ENCODE measurements at places on chromosomes 16 and 17.

DNA sequence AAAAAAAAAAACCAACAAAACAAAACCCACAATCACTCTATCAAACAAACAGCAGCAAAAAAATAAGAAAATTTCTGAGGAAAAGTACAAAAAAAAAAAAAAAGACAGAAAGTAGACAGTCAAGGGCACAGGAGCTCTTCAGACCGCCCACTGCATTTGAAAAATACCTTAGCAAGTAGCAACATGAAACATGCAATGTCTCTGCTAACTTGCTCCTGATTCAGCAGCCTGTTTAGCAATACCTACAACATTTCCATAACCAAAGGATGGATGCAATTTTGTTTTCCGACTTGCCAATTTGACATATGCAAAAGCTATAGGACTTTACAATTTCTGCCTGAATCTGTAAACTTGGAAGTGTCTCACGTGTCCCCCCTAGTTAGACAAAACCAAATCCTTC, 57.4 kb downstream of the SYNRG start:
- no peak for DNase-seq

GRCh38 chr17:67244431-67245072, 444 bp downstream of the HELZ start:
- DNase-seq = peak; percentile 33

DNA sequence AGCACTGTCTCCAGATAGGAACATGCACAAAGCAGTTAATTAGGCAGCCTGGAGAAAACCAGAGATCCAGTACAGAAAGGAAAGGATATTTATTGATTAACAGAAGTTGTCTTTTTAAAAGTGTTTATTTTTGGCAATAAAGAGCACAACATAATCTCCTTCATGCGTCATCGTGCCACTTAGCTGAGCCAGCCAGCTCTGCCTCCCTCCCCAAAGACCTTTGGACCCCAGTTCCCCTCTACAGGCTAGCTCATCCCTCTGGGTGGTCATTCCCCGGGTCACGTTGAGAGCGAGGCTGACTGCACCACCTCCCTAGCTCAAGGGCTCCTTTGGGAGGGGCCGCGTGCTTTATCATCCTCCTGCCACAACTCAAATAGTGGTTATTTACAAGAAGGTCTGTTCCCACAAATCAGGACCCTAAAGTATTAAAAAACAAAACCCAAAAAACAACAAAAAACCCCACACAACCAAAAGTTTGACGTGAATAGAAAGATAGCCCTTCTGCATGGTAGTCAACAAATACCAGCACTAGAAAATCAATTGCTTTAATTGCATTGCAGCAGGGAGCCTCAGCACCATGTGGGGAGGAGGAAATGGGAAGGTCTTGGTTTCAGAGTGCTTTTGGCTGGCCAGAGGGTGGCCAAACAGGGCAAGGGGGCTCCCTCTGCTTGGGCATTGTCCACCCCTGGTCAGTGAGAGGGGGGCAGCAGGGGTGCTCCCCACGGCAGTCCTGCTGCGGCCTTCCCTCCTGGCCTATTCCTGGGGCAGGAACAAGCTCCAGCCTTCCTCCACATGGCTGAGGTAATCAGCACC, 9.6 kb downstream of the POLR2C start:
- DNase-seq = peak; percentile 36

DNA sequence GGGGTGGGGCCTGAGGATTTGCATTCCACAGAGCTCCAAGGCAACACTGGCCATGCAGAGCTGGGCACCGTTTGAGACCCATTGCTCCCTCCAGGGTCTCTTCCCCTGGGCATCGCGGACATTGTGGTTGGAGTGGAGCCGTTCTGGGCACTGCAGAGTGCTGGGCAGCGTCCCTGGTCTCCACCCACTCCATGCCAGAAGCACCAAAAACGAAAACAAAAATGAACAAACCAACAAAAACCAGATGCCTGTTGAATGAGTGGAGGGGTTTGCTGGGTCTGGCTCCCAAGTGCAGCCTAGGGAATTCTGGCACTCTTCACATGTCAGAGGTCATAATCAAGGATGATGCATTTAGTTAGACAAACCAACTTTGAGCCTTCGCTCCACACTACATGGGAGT, 17.9 kb downstream of the WNT9B start:
- DNase-seq = no peak

DNA sequence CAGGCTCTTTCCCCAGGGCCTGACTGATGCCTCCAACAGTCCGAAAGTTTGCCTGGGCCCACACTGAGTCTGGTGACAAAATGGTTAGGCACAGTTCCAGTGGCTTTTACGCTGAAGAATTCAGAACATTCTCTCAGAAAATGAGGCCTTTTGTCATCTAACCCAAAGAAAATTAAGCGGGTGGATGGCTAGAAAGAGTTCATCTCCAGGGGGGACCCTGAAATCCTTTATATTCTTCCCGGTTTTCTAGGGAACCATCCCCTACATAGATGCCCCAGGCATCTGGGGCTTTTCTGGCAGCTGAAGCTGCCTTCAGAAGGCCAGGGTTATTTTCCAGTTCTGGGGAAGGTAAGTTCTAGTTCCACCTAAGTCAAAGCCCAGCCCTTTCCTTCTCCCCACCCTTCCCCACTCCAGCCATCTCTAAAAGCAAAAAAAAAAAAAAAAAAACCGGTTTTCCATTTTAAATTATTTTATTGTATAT, 2.2 kb downstream of the RASD1 start:
- DNase-seq = no peak

GRCh38 chr17:80979547-80980378, 11.9 kb upstream of the CHMP6 start:
- peak; percentile 6 for DNase-seq

DNA sequence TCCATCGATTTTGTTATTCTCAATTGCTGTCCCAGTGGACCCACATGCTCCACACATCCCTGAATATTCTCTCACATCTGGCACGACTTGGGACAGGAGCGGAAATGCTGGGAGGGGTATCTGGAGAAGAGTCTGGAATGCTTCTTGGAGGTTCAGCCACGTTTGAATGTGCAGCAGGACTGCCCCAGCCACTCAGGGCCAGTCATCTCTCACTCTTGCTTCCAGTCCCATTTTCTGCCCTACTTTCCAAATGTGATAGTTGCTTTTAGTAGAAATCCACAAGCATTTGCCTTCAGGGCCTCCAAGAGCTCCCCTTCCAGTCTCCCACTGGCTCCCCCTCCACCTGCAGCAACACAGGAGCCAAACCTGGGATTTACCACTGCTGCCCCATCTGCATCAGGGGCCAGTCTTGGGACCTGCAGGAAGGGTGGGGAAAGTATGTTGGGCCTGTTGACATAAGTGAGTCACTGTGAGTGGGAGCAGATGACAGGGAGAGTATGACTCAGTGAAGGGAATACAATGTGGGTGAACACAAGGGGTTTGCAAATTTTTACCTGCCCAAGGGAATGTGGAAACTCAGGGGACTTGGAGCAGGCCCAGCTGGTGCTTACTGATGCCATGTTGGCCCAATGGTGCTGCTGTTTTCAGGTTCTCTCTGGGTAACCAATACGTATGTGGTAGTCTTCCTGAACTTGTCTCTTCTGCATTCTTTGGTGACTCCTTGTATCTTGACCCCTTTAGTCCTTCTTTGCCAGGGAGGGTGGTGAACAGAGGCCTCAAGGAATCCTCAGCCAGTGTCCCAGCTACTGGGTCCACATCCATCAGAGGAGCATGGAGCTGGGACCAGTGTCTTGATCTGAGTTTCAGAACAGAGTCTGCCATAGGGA, 78.8 kb upstream of the CRHR1 start:
- DNase-seq = no peak

DNA sequence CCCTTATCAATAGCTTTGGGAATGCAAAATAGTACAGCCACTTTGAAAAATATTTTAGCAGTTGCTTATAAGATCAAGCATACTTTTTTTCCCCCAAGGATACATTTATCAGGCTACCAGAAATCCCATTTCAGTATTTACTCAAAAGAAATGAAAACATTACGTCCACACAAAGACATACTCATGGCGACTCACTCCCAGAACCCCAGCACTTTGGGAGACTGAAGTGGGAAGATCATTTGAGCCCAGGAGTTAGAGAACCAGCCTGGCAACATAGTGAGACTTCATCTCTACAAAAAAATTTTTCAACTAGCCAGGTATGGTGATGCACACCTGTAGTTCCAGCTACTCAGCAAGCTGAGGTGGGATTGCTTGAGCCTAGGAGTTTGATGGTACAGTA, 5.9 kb downstream of the SKA2 start:
- no peak for DNase-seq

DNA sequence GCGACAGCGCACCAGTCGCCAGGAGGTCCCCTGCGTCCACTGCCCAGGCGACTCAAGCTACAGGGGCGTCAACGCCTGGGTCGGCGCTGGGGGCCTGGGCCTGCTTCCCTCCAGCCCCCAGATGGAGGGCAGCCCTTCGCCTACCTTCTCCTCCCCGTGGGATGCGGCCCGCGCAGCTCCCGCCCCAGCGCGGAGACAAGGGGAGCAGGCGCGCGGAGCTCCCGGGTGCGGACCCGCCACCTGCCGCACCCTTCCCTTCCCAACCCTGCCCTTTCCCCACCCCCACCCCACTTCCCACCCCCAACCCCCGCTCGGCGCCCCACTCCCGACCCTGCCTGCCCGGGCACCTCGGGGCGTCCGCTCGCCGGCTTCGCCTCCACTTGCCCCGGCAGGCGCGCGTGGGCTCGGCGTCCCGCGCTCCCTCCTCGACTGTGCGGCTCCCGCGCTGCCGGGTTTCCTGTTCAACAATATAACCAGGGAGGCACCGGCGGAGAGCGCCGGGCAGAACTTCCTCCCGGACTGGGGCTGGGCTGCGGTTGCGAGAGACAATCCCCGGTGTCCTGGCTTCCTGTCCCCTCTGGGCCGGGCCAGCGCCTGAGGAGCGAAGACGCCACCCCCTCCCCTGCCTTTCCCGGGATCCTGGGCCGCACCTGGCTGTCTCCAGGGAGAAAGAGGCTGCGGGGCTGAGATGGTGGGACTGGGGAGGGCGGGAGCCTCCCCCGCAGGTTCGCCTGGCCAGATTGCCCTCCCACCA, at the start of gene ARHGAP27:
TSS of gene ARHGAP27 (minus strand) at position 466 of the 754 bp plus-strand sequence. CDS start 2,591 bp downstream, outside the sequence.
- DNase-seq = no peak

GRCh38 chr16:58451945-58452401, 48.0 kb upstream of the NDRG4 start:
- DNase-seq = no peak

- no peak for DNase-seq
These were observed 12.9 kb upstream of the PSMD7 start for GRCh38 chr16:74283716-74284115.

DNA sequence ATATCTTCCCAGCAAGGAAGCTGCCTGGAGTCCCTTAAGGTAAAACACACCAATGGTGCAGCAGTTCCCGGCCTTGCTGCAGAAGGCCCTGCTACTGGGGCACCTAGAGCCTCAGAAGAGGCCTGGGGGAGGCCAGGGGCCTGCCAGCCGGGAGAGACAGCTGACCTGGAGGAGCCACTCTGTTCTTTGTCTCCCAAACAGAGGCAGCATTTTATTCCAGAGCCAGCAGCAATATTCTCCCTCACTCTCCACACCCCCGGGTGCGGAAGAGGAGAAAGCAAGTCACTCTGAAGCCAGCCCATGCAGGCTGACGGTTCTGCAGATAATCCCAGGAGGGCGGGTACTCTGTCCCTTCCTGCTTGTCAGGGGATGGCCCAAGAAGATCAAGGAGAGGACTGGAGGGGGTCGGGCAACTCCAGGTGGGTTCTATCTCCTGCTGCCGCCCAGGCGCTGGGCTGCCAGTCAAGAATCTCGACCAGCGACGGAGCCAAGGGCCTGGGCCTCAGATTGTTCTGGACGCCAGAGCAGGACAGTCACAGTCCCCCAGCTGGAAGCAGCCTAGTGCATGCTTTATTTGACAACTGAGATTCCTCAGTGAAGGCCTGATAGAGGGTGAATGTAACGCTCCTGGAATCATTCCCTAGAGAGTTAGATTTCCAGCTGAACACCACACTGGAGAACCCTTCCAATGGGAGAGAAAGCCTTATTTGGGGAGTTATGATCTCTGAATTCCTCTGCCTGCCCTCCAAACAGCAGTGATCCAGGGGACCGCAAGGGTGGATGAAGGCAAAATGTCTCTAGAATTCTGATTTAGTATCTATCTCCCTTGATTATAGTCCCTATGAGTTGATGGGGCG, 1.1 kb upstream of the KIFC3 start:
- peak; percentile 30 for DNase-seq

DNA sequence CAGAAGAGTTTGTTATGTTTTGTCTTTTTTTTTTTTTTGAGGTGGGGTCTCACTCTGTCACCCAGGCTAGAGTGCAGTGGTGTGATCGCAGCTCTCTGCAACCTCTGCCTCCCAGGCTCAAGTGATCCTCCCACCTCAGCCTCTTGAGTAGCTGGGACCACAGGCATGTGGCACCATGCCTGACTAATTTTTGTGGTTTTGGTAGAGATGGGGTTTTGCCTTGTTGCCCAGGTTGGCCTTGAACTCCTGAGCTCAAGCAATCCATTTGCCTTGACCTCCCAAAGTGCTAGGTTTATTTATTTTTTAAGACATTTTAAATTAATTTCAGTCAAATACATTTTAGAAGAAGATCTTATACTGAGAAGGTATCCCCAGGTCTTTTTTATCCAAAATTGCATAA, 366.7 kb downstream of the KCNJ2 start:
- no peak for DNase-seq

DNA sequence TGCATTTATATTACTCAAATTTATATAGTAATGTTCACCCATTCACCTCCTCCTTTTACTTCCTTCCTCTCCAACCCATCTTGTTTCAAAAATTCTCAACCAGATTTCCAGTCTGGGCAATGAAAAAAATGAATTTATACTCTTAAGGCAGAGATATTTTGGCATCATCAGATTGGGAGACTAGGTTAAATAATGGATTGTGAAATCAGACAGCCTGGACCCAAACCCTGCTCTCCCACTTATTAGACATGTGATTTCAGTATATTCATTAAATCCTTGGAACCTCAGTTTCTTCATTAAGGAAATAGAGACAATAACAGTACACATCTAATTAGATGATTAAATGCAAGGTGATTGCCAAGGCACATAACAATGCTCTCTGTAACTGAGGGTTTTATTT, 7.8 kb downstream of the ACSM1 start:
- DNase-seq = no peak

- no peak for DNase-seq
These were observed 714 bp downstream of the TNS4 start for GRCh38 chr17:40500709-40501108.

DNA sequence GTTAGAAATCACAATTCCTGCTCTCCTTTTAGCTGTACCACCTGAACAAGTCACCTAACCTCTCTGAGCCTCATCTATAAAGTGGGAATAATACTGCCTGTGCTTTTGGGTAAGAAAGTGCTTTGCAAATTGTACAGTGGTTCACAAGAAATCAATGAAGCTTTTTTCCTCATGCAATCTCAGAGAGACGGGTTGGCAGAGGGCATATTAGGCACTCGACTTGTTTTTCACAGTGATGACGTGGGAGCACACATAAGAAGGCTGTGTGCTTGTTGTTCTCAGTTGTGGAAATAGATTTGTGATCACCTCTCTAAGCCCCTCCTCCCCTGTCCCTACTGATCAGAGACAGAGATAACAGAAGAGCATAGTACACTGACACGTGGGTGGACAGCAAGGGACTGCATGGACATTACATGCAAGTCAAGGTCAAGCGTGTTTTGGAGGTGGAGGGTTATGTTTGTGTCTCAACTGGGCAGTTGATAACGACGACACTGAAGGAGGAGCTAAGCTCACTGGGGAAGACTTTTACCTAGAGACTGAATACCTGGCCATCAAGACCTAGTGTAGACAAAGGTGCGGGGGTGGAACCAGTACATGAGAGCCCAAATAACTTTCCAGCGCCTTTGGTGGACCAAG, 1.7 kb upstream of the GPT2 start:
- DNase-seq = no peak

- no peak for DNase-seq
These were observed 10.2 kb downstream of the MYO18A start for GRCh38 chr17:29169806-29170591.

- peak; percentile 88 for DNase-seq
These were observed 1.4 kb downstream of the CENPX start for GRCh38 chr17:82021107-82021899.

- no peak for DNase-seq
These were observed 2.2 kb upstream of the KRT33A start for GRCh38 chr17:41352597-41353366.
